ENCODE measurements at places on chromosomes 4 and X.

DNA sequence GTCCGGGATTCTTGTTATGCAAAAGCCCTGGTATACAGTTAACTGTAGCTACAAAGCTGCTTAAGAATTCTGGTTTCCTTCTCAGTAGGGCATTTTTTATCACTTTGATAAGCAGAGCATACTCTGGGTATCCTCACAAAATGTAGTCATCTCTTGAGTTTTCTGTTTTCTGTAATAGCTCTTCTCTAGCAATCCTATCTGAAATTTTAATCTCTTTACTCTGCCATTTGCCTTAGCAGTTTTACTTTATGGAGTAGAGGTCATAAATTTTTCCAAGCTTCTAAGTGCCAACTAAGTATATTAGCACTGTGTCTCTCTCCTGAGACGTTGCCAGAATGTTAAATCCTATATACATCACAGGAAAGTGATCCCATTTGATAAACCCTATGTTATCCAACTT lies 28.0 kb upstream of the BANK1 start:
- DNase-seq = no peak

DNA sequence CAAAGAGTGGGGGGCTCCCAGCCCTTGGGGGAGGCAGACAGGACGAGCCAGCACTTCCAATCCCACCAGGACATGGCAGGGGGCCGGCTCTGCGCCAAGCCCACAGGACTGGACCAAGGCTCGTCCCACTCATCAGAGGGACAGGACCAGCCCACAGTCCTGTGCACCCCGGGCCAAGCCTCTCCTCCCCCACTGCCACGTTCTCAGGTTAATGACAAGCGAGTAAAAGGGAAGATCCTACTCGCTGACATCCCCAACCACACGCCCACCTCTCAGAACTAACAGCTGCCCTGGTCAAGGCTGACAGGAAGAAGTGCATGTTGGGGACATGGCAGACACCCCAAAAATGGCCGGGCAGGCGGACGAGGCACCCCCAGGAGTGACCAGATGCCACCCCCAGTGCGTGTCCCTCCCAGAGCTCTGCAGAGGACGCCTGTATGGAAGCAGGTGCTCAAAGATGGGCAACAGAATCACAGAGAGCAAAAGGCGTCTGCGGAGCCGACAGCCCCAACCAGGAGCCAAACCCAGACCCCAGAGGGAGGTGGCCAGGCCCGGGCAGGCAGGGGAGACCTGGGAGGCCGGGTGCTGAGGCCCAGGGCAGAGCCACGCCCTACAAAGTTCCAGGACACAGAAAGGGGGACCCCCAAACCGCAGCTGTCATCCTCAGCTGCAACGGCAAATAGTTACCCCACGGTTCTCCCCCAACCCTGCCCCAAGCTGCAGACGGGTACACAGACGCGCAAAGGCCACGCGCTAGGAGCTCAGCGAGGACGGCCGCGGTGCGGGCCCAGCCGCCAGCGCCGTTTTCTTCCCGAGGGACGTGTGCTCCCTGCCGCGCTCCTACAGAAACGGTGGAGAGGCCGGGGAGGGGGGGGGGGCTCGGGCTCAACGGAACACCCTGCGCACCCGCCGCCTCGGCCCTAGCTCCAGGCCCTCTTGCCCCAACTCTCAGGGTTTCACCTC lies 1.7 kb downstream of the CTBP1 start:
- no peak for DNase-seq

DNA sequence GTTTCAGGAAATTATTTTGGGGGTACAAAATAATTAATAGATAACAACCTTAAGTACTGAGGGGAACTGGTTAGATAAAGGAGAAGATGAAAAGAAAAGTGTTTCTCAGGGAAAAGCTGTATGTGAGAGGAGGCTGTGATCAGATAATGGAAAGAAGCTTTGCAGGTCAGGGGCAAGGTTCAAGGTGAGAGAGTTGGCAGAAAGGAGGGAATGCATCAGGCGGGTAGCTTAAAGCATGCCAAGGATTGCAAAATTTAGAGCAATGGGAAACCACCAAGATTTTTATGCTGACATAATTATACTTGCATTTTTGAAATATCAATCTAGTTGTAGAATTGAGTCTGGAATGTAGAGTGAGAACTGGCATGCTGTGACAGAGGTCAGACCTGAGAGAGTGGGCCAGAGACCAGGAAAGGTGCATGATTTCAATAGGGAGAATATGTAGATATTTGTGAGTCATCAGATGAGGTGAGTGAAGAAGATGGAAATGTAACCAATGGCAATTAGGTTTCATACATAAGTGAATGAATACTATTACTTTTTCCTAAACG lies 508.7 kb downstream of the TRIML1 start:
- DNase-seq = no peak

DNA sequence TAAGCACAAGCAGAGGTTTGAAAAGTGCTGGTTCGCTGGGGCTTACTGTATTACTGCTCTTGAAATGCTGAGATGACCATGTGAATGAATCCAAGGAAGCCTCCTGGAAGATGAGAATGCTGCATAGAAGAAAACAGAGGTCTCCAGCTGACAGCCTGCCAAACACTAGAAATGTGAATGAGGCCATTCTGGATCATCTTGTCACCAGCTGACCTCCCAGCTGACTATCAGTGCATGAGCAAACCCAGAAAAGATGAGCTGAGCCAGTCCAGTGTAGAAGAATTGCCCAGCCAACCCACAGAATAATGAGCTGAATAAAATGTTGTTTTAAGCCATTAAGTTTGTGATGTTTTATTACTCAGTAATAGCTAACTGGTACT lies 49.1 kb upstream of the DYNLT3 start:
- peak; percentile 1 for DNase-seq

DNA sequence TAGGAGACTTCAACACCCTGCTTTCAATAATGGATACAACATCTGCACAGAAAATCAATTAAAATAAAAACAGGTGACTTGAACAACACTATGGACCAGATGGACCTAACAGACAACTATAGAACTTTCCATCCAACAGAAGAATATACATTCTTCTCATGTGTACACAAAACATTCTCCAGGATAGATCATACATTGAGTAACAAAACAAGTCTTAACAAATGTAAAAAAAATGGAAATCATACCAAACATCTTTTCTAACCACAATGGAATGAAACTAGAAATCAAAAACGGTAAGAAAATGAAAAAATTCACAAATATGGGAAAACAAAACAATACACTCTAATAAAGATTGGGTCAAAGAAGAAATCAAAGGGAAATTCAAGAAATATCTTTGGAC lies 24.7 kb downstream of the CYP2U1 start:
- no peak for DNase-seq

GRCh38 chr4:74083546-74083945 lies 15.4 kb downstream of the CXCL2 start:
- DNase-seq = no peak

DNA sequence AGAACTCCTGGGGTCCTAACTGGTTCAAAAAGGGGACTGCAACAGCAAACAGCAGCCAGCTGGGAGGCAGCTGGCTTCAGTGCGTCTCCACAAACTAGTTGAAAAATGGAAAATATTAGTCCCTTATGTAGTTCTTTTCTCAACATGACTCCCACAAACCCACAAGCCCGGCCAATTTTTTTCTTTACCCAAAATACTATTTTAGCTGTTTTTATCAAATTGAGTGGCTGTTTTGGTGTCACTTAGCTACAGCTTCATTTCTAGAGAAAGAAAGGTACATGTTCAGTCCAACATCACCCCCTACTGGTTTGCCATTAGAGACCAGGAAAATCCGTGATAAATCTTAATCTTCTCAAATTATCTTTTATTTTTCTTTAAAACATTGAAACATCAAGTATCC lies 97.2 kb downstream of the GUCY2F start:
- peak; percentile 21 for DNase-seq

GRCh38 chr4:42122237-42122636 lies 30.2 kb downstream of the BEND4 start:
- no peak for DNase-seq

GRCh38 chrX:97320305-97320704 lies 436.6 kb downstream of the RPA4 start:
- DNase-seq = no peak

DNA sequence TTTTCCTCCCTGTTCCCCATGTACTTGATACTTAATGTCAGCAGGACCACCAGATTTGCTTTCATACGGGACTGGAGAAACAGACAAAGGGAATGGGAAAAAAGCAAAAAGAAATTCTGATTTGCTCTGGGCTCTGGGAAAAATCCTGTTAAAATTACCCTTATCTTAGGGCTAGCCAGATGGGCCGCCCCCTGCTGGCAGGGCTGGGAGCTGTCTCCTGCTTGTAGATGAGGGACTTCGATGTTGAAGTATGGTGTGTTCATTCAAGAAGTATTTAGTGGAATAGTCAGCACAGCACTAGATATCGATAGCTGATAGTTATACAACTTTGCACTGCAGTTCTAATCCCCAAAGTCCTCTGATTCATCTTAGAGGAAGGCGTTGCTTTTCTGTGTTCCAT lies 45.8 kb downstream of the BCORL1 start:
- DNase-seq = peak; percentile 51

DNA sequence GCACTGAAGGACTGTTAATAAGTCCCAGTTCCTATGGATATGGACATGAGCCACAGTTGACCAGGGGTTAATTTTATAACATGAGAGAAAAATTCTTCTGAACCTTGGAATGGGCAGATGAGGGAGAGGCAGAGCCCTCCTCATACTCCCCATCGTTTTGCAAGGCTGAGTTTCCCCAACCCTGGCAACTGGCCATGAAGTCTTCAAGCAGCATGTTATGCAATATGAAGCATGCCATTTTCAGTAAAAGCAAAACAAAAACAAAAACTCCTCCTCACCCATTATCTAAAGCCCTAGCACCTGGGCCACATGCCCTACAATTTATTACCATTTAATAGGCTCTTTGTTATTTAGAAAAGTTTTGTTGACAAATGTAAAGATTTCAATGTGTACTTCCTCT lies 64.5 kb downstream of the GPC4 start:
- peak; percentile 26 for DNase-seq

DNA sequence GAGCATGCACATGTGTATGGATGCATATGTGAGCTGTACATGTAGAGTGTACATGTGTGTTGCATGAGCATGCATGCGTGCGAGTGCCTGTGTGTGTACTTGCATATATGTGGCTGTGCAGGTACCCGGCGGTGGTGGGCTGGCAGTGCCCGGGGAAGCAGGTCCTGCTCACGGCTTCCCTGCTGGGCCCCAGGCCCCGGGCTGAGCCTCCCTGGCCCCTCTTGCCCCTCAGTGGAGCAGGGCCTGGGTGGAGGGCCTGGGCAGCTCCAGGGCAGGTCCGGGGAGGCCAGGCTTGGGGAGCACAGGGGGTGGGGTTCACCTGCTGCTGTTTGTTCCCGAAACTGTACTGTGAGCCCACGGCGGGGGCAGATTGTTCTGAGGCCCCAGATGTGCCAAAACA lies 9.4 kb downstream of the NAT8L start:
- DNase-seq = no peak

- DNase-seq = no peak
Measured at GRCh38 chrX:109813236-109813635, 80.2 kb upstream of the ACSL4 start.

GRCh38 chr4:25951390-25951952 lies 37.5 kb downstream of the SMIM20 start:
- DNase-seq = no peak

DNA sequence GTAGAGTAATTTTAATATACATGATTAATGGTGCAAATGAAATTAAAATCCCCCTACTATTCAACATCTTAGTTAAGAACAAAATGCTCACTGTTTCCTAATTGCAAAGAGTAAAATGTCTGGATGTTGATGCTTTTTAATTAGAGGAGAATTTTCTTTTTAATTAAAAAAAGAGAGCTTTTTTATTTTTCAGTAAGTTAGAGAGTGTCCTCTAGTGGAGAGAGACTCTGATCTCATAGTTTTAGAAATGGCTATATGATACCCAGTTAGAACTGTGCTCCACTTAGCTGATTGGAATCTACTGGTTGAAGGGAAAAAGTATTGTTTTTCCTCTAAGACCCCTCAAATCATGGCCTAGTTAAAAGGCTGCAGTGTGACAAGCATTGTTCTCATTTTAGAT lies 312.0 kb upstream of the MAGEB2 start:
- DNase-seq = peak; percentile 3

- no peak for DNase-seq
Measured at GRCh38 chrX:96655947-96656623, 28.6 kb upstream of the DIAPH2 start.

DNA sequence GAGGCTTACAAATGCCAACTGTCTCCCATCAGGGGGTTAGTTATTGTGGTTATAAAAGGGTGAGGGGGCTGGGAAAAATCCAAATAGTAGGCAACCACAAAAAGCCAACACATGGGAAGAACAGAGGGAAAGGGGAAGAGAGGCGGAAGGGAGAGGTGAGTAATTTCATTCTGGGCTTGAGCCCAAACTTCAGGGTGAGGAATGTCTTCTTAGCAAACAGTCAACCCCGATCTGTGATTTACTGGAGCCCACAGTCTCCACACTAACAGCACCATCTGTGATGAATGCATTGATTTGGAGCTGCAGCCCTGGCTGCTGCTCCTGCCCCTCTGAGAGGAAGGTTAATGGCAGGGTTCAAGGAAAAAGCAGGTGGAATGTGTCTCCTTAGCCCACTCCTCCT lies 162.2 kb upstream of the GPR101 start:
- peak; percentile 8 for DNase-seq

DNA sequence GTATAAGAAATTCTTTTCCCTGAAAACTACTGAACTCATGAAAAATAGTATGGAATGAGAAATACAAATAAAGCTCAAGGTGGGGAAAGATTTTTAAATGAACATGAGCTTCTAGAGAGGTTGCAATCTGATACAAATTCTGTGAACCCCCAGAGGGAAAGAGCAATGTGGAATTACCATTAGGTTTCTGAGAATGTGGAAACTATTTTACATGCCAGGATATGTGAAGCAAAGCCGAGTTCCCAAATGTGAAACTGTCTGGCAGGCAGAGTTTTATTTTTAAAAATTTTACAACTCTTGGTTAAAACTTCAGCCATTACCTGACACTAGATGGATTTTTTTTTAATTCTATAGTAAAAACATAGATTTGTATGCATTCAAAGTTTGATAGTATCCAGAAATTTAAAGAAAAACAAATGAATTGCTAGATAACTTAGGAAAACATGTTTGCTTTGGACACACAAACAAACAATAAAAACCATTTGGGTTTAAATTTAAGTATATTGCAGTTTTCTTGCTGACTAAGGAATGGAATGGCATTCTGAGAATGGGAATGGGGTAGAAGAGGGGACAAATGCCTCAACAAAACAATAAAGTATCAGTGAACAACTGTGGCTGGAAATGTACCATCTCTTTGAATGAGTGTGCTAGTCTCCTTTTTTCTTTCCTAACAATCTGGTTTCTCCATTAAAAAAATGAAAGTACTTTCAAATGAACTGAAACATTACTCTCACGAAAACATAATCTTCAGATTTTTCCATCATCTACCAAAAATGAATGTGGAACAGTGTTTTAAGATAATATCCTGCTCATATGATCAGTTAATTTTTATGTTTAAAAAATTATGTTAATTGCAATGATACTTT lies 99.6 kb downstream of the PCDH18 start:
- DNase-seq = peak; percentile 26

DNA sequence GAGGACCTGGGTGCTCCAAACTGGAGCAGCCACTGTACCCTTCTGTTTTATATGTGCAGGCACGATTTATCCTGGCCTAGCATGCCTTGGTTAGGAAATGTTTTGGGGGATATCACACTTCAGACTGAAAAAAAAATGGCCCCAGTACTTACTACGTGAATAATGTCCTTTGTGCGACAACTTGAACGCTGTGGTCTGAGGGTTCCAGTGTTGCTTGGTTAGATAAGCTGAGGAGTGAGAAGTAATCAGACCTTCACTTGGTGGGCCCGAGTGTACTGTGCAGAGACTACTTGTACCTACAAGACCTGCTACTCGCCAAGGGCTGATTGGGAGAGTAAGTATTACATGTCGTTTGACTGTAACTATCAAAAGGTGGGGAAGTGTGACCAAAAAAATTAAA lies 678 bp downstream of the DNAAF6 start:
- DNase-seq = no peak

Measured in AG10803 (cell line).